Activated CD4-positive, alpha-beta T cell treated with anti-CD3 and anti-CD28 coated beads for 4 hours (primary cell): ENCODE measurements at places on chromosomes 7 and 10.

GRCh38 chr7:12685550-12685949 lies 1.9 kb upstream of the ARL4A start:
- DNase-seq: peak; percentile 20

GRCh38 chr10:109953766-109954165 lies 30.5 kb upstream of the XPNPEP1 start:
- no peak for DNase-seq

- no peak for DNase-seq
Observed at GRCh38 chr10:106672517-106673175, 491.9 kb downstream of the SORCS1 start.

- no peak for DNase-seq
Observed at GRCh38 chr10:15122477-15123030, 25.4 kb downstream of the RPP38 start.

DNA sequence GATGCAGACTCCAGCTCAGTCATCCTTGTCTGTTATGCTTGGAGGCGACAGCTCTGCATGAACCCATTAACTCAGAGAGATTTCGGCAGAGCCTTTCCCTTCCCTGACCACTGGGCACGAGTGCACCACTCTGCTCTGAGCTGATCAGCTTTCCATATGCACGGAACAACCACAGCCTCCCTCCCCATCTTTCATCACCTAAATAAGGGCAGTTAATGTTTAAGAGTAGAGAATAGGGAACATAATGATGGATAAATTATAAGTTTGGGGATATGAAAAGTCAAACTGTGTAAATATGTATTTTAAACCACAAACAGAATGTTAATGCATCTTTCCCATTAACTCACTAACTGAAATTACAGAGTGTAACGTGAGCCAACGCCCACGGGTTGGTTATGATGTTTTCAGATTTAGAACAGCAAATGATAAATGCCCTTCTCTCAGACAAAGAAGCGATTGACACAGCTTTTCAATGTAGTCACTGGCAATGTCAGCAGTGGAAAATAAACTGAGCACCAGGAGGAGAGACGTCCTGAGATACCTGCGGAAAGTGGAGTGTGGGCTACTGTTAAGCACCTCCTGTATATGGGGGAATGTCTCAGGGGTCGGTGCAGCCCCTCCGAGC lies 658.2 kb downstream of the LRMDA start:
- DNase-seq: no peak

DNA sequence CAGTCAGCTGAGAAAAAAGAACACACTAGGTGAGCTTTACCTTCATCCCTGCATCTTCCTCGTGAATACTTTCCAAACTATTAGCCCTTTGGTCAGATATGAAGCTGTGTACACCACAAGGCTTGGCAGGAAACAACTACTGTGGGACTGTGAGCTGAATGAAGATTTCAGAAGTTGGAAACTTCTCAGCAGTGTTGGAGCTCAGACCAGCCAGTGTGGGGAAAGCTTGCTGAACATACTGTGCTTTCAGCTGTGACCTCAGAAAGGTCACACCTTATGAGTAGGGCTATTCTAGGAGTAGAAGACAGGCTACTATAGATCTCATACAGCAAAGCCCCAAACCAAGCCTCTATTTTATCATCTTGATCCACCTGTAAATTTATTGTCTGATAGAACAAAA lies 123.6 kb downstream of the EXOC4 start:
- DNase-seq: no peak

DNA sequence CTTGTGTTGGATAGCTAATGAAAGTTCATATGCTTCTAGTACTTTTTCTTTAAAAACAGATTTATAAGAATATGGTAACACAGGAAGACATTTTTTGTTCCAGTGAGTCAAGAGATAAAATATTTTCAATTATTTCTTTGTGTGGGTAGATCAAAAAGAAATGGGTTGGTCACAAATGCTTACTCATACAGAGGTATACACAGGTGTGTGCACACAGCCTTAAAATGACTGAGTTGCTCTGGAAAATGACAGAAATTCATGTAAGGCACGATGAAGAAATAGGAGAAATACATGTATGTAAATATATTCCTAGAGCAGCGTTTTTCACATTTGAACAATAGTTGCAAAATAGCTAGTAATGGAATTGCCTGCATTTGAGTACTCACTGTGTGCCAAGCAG lies 66.0 kb downstream of the ST7 start:
- DNase-seq: no peak

GRCh38 chr10:120392671-120393079 lies 64.4 kb upstream of the PLPP4 start:
- DNase-seq: no peak

DNA sequence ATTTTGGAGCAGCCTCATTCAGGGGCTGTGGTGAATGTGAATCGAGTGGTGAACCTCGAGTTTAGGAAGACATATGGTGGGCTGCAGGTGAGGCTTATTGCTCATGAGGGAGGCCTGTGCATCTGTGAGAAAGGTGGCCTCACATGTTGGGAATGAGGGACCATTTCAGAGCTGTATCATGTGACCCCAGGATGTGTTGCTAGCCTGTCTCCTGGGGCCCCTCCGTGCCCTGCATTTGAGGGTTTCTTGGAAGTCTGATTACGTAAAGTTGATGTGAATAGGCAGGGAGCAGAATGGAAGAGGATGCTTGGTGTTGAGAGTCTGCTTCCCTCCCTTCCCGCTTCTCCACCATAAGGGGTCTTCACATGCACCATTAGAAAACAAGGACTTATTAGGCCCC lies 569.1 kb downstream of the LRMDA start:
- no peak for DNase-seq

- no peak for DNase-seq
Observed at GRCh38 chr7:41164440-41164839, 538.5 kb downstream of the INHBA start.

- DNase-seq: no peak
Observed at GRCh38 chr7:8131694-8132605, 130.0 kb downstream of the ICA1 start.

GRCh38 chr10:93456480-93456879 lies 25.7 kb downstream of the MYOF start:
- no peak for DNase-seq

DNA sequence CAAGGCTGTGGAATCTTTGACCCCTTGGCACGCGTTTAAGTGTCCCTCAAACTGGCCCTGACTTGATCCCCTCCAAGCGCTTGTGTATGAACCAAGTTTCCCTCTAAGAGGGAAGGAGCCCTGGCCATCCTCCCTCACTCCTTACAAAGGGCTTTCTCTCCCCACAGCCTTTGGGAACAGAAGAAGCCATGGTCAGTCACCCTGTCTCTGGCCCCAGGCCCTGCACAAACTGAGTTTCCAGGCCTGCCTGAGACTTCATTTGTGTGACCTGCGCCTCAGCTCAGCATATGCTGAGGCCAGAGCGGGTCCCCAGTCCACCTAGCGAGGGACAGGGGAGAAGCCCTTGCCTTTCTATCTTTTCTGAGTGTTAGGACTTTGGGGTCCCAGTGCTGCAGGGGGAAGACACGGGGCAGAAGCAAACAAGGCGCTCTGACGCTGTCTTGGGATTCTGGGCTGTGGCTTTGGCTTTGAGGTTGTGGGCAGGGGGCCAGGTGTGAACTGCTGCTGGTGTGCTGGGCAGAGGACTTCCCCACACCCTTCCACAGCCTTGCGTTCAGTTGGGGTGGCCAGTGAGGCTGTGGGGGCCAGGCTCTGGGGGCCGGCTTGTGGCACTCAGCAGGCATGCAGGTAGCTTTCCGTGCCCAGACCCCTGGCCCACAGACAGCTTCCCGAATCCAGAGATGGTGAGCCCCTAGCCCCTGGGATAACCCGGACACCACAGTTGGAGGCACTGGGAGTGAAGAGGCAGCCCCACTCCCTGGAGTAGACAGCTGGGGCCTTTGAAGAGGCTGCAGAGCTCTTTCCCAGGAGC lies 1.5 kb downstream of the RET start:
- no peak for DNase-seq

- no peak for DNase-seq
Observed at GRCh38 chr10:30819341-30820181, 190.0 kb upstream of the LYZL2 start.

DNA sequence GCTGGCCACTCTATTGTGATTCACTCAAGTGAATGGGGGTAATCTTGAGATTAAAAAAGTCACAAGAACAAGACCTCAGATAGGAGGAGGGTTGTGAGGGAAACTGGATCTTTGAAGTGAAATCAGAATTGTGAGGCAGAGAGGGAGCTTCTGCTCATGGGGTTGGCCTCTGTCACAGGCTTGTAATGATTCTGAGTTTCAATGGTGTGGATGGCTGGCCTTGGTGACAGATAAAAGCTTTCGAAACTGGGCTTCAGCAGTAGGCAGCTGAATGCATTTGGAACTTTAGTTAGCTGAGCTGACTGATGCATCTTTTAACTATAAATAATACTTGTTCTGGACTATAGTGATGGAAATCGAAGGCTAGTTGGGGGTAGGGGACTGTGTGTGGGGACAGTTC lies 12.2 kb downstream of the TAS2R60 start:
- DNase-seq: no peak

- DNase-seq: no peak
Observed at GRCh38 chr10:65142641-65143435, 1621.6 kb downstream of the REEP3 start.

DNA sequence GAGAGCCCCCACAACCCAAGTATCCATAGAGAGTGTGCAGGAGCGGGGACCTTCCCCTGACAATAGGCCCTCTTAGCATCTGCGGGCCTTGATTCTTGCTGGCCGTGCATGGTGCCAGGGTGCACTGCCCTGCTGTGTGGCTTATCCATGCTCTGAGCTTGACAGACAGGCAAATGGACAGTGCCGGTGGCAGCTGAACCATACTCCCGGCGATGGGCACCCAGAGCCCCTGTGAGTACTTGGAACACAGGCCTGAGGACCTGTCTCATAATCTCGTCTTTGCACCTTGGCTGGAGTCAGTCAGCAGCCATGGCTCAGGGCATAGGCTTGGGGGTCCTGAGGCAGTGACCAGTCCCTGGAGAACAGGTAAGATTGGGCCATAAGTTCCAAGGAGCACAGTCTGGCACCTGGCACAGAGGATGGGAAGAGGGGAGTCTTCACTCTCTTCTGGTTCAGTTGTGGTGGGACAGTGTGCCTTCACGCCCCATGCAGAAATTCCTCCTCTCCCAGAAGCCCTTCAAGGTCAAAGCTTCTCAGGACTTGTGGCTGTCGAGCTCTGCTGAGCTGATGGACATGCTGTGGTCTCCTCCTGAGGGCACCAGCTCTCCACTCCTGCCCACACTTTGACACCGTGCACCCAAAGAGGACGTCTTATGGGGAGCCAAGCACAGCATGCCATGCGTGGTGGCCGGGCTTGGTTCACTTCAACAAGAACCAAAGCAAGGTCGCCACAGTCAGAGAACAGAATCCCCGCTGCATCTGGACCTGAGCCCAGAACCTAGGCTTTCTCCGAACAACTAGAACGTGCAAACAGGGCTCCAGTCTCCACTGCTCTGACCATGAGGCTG lies 59.4 kb upstream of the CAMK2B start:
- DNase-seq: no peak

GRCh38 chr10:21141946-21142492 lies 244.9 kb upstream of the NEBL start:
- DNase-seq: no peak

DNA sequence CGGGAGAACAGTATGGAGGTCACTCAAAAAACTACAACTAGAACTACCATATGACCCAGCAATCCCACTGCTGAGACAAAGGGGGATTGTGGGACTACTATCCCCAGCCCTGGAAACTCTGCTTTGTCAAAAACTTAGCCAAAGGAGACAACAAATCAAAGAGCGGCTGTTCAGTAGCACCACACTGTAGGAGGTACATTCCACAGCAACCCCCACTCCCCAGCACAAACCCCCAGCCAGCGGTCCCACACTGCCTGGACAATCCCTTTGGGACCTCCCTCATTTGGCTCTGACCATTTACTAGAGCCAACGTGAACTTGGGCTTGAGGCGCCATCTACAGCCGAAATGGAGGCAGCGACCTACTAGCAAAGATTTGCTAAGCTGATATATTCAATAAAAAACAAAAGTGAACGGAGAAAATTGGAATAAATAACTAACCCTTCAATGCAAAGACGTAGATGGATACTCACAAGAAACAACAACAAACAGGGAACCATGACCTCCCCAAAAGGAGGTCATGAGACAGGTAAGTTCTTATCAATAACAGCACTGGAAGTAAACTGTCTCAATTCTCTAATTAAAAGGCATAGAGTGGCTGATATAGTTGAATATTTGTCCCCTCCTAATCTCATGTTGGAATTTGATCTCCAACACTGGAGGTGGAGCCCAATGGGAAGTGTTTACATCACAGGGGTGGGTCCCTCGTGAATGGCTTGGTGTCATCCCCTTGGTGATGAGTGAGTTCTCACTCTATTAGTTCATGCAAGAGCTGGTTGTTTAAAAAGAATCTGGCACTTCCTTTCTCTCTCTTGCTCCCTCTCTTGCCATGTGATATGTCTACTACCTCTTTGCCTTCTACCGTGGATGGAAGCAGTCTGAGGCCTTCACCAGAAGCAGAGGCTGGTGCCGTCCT lies 119.0 kb upstream of the KCNMA1 start:
- no peak for DNase-seq

- no peak for DNase-seq
Observed at GRCh38 chr7:152760854-152761748, 1.5 kb downstream of the ACTR3B start.

DNA sequence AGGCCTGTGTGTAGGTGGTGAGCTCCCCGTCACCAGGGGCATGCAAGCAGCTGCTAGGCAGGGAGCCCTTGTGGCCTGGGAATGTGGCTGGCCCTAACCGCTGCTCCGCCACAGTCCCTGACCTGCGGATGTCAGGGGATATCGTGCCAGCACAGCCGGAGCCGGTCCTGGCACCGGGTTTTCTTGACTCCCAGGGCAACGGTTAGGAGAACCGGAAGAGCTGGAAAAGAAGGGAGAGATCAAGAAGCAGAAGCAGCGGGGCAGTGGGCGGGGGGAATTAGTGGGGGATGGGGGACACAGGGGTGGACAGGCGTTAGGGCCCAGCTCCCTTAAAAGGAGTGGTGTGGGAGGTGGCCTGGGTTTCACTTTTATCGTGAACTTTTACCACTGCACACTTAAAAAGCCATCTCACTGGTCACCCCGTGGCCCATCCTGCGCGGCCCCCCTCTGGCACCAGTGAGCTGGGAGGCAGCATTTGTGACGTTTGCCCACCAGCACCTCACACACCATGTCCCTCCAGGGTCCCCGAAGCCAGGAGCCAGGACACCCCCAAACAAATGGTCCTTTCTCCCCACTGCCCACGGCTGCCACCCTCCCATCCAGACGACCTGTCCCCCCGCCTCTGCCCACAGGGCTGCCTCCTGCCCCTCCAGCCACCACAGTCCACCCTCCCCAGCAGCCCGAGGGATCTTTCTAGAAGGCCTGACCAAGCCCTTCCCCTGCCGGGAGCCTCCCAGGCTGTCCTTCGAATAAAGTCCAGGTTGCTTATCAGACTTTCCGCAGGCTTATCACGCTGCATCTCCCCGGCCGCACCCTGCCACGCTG lies 1.8 kb upstream of the MICALL2 start:
- DNase-seq: no peak
